Uterus (tissue), 4 donors: ENCODE measurements at places on chromosomes 5 and 9. TPM values are rescaled to one million over a fixed set of nuclear protein-coding genes. Genes with fewer than 3 reads are reported as not detected.

The C1QTNF2 gene
- 16.5 TPM for total RNA-seq

DNA sequence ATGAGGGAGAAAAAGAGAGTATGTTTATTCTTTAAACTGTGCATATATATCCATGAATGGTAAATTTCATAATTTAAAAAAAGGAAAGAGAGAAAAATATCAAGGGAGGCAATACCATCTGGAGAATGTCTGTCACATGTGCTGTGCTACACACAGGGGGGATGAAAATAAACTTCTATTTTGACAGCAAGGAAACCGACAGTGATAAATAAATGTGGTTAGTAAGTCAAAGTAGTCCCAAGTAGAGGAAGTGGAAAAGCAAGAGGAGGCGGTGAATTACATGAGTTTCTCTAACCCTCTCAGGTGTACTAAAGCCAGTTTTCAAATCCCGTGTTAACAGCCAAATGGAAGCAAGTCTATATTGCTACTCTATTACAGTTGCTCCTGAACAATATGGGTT is 83.3 kb downstream of the ICE1 start:
- DNase-seq: no peak

DNA sequence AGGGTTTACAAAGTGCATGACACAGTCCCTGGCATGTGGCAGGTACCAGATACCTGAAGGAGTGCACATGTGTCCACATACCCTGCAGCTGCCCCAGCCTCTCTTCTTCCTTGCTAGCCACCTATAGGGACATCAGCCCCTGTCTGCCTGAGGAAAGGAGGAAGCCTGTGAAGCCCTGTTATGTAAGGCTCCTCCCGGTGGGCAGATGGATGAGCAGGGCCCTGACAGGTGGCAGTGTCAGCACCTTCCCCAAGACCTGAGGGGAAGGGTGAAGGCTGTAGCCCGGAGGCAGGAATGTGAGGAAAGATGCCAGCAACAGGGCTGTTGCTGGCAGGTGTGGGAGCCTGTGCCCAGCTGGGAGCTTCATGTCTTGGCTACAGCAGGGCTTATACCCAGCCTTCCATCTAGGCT is 21.7 kb downstream of the TCF7 start:
- DNase-seq: peak; percentile 6

DNA sequence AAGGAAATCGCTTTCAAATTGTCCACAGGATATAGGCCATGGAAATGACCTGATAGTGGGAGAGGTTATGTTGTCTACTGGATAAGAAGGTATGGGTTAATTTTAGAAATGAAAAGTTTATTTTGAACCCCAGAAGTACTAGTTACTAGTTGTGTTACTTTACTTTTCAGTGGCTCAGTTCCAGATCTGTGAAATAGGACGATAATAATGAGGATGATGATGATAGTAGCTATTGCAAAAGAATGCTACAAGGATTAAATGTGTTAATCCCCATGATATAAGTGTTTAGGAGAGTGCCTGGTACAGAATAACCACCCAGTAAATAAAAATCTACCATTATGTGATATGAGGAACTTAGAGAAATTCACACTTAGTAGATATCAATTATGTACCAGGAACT is 120.8 kb downstream of the PDE4D start:
- DNase-seq: no peak

The KCNMB1 gene
- 9.5 TPM for total RNA-seq

The EMB gene
- 5.1 TPM for total RNA-seq

The KIF12 gene
- total RNA-seq: 1.5 TPM

DNA sequence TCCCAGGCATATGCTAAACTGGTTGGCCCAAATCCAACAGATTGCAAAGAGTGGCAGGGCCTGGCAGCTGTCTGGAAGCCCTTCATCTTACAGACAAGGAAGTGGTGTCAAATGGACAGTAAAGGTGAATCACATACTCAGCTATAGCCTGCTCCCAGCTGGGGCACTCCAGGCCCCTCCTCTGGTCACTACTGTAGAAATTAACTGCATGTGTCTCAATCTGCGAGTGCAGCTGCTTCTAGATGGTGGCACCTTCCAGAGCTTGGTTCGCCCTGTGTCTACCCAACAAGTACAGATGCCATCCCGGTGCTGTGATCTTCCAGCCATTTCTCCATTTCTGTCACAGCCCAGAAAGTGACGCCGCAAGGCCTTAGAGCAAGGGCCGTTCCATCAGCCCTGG is 50.2 kb downstream of the OTULIN start:
- DNase-seq: no peak

- no peak for DNase-seq
These were observed 242.1 kb downstream of the HCN1 start for GRCh38 chr5:45454114-45454513.

The RANBP3L gene
- total RNA-seq: 4.0 TPM

The SPATA6L gene
- 5.0 TPM for total RNA-seq

The MOCS2 gene
- total RNA-seq: 11.8 TPM

DNA sequence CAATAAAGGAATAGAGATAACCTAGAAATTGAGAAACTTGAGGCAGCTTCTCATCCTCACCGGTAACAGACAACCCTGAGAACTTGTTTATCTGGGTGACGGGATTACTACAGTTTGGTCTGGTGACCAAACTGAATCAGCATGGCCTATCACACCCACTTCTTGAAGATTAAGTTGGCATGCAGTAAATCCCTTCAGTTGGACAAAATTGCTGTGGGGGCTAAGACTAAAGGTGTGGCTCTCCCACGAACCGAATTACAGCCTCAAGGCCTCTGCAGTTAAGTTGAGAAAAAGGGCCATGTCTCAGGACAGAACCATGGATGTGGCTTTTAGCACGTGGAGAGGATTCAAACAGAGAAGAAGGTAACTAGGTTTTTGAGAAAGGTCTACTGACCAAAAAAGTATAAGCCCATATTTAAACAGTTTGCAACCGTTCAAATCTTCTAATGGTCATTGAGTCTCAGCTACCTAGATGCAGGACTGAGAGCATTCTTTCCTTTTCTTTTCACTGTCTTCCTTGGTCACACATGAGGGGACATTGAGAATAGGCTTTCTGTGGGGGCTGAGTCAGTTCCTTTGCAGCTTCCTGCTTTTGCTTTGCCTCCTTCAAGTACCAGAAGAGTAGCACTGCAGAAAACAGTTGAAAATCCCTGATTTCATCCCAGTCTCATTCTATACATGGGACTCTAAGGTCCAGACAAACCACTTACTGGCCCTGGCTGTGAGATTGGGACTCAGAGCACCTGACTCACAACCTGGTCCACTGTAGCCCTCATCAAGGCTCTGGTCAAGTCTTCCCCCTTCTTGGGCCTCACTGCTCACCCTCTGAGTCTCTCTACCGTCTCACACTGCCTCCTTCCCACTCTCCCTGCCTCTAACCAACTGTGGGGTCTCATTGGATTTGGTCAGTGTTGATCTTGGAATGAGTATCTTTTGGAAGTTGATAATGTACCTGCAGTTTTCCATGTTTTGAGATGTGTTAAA is 30.9 kb downstream of the PDE6A start:
- no peak for DNase-seq

- DNase-seq: no peak
These were observed 46.8 kb downstream of the MTMR12 start for GRCh38 chr5:32265902-32266301.

DNA sequence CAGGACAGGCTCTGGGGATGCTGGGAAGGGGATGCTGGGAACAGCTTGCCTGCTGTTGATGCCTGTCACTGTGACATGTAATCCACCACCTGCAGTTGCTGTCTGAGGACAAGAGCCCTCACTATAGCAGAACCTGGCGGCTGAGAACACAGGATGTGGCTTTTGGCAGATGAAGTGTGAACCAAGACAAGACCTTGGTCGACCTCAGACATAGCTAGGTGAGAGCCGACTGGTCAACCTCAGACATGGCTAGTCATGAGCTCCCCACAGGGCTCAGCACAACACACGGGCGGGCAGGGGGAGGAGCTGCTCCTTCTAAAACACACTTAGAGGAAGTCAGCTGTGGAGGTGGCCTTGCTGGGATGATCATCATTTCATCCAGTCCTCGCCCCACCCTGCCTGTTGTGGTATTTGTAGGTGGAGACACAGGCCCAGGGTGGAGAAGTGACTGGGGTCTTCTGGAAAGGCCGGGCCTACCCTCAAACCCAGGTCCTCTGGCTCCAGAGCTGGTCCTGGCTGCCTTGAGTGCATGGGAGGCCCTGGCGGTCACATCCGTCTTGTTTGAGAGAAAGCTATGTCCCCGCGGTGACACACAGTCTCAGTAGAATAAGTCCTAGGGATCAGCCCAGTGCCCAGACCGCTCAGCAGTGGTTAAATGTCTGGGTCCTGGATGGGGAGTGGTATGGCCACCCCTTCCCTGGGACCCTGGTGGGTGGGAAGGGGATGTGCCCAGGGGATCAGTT is 6.1 kb downstream of the SUSD3 start:
- DNase-seq: no peak

The BSPRY gene
- 1.9 TPM for total RNA-seq

DNA sequence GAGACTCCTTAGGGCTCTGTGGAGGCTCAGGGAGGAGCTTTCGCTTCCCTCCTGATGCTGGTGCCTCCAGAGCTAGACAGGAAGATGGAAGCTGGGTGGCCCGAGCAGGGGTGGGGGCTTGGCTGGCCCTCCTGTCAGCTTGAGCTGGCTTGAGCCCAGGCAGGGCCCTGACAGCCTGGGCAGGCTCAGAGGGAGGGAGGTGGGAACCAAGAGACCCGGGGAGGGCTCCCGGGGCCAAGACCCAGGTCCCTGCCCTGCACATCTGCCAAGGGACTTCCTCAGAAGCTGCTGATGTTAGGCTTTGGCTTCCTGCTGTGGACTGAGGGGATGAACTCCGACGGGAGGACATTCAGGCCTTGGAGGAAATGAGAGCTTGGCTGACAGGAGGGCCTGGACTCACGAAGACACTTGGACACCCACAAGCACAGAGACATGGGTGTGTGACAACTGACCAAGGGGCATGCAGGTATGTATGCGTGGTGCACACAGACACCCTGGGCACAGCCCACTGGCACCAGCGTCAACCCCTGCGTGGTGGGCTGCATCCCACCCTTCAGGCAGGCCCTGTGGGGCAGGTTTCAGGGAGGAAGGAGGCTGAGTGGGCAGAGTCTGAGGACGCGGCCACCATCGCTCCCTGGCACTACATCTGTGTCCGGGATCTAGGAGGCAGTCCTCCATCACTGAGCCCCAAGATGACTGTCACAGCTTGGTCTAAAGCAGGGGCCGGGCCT is 1.7 kb upstream of the LTC4S start:
- DNase-seq: no peak

The UBQLN1 gene
- total RNA-seq: 155 TPM

DNA sequence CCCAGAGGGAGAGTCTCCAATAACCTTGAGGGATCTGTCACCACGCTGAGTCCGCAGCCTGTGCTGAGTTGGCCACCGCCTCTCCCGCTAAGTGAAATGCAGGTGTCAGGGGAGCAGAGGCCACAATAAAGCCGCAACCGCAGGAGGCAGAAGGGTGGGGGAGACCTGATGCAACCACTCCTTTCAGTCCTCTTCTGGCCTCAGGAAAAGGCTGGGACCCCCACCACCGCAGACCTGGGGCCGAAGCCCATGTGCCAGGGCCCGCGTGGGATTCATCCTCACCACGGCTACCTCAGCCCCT is 576 bp downstream of the MAP1B start:
- peak; percentile 20 for DNase-seq

The GAS1 gene
- 281 TPM for total RNA-seq

DNA sequence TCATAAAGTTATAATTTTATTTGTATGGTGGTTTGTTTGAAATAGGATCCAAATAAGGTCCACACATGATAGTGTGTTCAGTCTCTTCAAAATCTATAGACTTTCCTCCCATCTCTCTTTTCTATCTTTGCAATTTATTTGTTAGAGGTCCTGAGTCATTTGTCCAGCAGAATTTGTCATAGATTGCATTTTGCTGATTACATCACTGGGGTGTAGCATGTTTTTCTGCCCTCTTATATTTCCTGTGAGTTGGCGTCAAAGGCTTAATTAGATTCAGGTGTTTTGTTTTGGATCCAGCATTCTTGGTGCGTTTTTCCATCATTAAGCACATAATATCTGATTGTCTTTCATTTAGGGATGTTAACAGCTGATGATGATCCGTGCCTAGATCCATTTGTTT is 15.0 kb downstream of the CYFIP2 start:
- no peak for DNase-seq

GRCh38 chr5:140391312-140391711 is 10.3 kb upstream of the ANKHD1 start:
- DNase-seq: no peak
